HAP-1 (cell line): ENCODE measurements at places on chromosomes 13 and 19.

- no peak for DNase-seq
Observed at GRCh38 chr19:19550485-19550929, 12.4 kb downstream of the CILP2 start.

- no peak for DNase-seq
Observed at GRCh38 chr13:102626928-102627327, 30.1 kb downstream of the TPP2 start.

GRCh38 chr13:33132644-33133440 is 116.6 kb downstream of the KL start:
- no peak for DNase-seq

- no peak for DNase-seq
Observed at GRCh38 chr19:55907746-55908145, 24.4 kb downstream of the NLRP13 start.

GRCh38 chr19:11105014-11105636 is 15.9 kb downstream of the LDLR start:
- no peak for DNase-seq

DNA sequence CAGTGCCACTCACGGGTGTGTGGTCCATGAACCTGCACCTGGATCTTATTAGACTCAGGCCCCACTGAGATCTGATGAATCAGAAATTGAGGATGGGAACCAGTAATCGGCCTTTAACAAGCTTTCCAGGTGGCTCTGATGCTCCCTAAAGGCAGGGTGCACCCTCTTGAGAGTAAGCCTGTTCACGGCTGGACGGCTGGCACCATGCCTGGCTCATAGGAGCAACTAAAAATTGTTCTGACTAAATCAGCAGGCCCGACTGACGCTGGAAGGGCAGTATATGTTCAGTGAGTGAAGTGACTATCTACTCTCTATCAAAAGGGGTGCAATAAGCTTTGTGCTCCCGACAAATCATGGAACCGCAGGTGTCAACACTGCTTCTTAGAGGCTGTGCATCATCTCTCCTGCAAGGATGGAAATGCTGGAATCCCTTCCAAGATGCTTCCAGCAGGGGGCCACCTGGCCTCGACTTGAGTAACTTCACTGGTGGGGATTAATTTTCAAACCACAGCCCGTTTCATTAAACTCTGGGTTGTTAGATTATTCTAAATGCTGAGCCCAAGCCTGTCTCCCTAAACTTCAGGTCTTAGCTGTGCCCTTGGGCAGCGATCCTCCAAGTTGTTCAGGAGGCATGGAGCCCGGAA is 28.4 kb downstream of the TMTC4 start:
- peak; percentile 28 for DNase-seq

- no peak for DNase-seq
Observed at GRCh38 chr13:110506859-110507566, 54.5 kb downstream of the RAB20 start.

GRCh38 chr13:100530671-100531213 is 57.8 kb downstream of the GGACT start:
- no peak for DNase-seq

DNA sequence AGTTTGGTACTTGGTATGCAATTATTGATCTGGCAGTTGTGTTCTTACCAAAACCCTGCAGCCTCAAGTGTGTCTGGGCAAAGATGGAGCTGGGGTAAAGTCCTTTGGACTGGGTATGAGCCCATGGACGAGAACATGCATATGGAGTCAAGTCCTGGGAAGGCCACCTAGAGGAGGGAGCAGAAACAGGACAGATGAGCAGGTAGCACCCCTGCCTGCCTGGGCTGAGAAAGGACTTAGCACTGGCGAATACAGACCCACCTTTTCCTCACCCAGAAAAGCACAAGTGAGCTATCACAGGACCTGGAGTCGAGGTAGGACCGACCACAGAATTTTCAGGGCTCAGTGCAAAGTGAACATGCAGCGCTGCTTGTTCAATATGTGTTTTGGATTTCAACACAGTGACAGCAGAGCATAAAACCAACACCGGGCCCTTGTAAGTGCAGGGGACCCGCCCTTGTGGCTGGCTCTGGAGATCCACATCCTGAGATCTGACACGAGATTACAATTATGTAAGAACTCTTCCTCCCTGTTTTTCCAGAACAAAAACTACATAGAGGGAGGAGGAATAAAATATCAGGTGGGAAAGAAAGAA is 25.9 kb downstream of the IGFL2 start:
- no peak for DNase-seq

DNA sequence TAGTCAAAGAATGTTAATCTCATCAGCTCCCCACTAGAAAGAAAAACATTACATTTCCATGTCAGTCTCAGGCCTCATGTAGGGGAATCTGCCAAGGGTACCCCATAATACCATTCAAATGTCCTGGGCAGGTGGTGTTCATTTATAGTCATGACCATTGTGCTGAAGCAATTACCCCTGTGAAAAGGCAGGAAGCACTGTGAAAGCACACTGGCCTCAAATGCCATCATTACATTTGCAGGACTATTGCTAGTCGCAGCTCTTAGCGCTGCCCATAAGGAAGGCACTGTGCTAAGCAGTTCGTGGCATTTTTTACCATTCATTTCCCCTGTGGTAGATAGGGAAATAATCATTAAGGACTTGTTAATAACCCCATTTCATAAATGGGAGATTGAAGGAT is 109.0 kb downstream of the LHFPL6 start:
- DNase-seq = no peak

DNA sequence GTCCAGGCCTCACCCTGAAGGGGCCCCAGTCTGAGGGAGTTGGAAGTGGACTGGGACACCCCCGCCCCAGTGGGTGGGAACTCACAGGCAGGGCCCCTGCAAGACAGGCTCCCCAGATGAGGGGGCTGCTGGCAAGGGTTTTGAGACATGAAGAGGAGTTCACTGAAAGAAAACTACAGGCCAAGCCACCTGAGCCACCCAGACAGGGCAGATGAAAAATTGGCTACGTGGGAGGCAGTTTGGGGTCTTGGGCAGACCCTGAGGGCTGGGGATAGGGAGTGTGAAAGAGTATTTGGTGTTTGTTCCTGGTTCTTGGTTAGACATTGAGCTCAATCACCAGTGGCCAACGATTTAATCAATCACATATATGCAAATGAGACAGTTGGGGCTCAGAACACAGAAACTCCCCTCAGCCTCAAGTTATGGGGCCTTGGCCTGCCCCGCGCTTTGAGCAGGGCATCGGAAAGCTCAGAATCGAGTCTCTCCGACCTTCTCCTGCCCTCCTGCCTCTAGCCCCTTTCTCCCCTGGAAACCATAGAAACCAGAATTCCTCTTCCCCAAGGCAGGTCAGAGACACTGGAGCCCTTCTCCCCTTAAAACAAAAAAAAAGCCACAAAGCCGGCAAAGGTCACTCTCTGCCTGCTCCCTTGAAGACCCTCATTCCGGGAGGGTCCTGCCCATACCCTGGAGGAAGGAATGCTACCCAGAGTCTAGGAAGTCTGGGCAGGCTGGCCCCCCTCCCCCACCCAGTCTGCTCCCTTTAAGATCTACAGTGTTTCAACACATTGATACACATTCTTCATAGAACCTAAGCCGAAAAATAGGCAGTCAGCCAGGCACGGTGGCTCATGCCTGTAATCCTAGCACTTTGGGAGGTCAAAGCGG is 1.3 kb upstream of the ISYNA1 start:
- peak; percentile 79 for DNase-seq

DNA sequence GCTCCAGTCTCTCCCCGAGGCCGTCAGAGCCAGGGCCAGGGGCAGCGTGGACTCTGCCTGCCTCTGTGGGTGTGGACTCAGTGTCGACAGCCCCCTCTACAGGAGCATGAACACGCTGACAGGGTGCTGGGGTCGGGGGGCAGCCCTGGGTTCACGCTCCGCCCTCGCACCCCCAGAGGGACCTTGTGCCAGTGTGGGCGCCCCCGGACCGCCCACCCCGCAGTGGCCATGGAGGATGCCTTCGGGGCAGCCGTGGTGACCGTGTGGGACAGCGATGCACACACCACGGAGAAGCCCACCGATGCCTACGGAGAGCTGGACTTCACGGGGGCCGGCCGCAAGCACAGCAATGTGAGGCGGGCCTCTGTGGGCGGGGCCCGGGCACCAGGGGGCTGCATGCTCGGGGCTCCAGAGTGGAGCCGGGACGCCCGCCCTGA is 8.3 kb downstream of the TRPM4 start:
- DNase-seq = no peak

- no peak for DNase-seq
Observed at GRCh38 chr19:10520652-10521318, 3.5 kb upstream of the S1PR5 start.

DNA sequence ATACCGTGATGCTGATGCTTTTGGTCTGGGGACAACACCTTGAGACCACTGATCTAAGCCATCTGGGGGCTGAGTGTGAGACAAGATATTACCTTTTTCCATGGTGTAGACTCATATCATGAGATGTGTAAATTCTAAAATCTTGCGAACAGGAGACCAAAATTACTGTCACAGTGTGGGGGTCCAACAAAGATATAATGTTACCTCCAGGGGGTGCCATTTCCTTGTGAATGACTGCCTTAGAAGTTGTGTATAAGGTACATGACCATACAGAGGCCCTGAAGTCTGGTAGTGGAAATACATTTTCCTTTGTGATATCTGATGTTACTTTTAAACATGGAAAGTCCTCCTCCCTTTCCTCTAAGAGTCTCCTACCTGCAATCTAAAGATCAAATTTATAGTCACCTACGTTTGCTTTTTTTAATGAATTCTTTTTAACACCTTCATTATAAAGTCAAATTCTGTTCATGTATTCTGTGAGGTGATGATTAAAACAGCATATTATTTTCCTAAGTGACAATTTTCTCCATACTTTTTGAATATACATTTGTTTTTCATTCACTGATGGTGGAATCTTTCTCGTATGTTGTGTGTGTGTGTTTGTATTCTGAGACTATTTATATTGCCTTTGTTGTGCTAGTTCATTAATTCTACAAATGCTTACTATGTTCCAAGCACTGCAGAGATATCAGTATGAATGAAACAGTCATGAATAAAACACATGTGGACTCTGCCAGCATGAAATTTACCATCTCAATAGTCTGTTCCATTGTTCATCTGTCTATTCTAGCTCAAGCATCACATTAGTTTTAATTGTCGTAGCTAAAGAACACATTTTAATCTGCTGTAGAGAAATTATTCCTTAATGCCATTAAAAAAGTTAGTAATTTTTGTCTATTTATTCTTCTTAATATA is 113.7 kb downstream of the RFC3 start:
- peak; percentile 62 for DNase-seq

DNA sequence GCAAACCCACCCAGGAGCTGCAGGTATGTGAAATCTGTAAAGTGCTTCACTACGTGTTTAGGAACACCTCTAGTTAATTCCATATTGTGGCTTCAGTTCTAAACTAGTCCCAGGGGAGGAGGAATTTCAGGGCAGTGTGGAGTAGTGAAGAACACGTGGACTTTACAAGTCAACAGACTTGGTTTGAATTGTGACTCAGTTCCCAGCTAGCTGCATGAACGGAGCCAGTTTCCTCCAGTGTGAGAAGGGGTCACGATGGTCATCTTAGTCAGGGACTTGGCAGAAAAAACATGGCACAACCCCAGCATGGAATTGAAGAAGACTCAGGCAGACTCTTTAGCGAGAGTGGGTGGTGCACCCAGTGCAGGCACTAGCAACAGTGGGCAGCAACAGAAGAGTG is 175.7 kb upstream of the UBL3 start:
- DNase-seq = no peak

DNA sequence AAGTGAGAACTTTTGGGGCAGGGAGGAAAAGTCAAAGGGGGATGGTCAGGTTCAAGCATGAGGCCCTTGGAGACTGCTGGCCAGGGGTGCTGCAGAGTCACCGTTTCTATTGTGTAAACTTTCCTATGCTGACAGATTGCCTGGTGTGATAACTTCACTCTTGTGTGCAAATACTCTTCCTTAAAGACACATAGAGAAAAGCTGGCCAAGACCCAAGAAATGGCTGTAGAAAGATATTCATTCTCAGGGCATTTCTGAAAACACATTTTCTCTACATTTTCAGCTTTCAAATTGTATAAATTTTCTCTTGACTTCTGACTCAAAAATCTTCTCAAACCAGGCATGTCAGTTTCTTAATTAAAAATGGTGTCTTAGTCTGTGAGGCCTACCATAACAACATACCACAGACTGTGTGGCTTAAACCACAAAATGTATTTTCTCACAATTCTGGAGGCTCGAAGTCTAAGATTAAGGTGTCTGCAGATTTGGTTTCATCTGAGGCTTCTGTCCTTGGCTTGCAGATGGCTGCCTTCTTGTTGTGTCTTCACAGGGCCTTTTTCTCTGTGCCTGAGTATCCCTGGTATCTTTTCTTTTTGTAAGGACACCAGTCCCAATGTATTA is 304.5 kb downstream of the KCNRG start:
- DNase-seq = no peak

DNA sequence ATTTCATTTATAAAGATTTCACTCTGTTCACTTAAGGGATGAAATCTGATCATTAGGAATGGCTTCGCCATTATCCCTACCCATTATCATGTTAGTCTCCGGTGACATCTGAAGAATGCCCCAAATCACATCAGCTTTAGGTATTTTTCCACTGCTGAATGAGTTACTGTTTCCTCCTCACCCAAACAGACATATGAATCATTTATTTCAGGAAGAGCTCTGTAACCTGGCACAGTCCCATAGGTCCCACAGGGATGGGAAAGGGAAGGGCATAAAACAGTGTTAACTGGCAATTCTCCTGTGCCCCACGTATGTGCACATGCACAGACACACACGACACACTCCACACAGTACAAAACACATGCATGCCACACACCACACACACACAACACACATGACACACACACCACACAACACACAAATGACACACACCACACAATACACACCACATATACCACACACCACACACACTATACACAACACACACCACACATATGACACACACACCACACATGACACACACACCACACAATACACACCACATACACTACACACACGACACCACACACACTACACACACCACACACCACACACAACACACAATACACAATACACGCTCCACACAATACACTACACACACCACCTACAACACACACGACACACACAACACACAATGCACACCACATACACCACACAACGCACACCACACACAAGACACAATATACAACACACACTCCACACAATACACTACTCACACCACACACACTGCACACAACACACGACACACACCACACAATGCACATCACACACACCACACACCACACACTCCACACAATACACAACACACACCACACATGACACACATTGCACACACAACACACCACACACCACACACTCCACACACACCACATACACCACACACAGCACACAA is 15.4 kb downstream of the TMEM255B start:
- no peak for DNase-seq

- no peak for DNase-seq
Observed at GRCh38 chr19:38730731-38731589, 13.3 kb downstream of the CAPN12 start.
